ENCODE measurements at places on chromosomes 6 and 20.

DNA sequence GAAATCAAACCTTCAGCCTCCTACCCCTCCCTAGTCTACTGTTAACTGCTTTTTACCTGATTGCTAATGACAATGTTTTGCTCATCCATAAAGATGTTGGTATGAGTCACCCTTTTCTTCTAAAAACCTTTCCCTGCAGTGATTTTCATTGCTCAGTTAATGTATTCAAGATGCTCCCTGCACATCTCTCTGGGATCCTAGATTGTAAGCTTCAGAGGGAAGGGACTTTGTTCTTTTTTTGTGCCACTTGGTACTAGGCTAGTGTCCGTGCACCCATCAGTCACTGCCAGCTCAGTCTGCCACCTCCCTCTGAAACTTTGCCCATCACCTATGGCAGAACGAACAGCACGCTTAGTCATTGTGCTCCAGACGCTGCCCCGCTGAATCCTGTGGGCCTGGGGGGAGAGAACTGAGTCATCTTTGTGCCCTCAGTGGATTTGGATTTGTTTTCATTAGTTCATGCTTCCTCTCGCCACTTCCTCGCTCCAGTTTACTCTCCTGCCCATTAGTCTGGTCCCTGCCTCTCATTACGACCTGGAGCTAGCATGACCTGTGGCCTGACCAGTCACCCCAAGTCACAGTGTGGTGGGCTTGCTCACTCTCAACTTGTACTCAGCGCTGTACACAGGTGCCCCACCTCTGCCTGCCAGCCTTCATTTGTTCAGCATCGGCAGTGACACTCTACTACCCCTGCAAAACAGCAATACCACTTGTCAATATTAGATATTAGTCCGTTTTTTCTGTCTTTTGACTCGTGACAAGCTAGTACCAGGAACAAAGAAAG is 78.0 kb upstream of the TMEM181 start:
- DNase-seq = no peak

- DNase-seq = no peak
These were observed 115.3 kb upstream of the EDN1 start for GRCh38 chr6:12174878-12175277.

DNA sequence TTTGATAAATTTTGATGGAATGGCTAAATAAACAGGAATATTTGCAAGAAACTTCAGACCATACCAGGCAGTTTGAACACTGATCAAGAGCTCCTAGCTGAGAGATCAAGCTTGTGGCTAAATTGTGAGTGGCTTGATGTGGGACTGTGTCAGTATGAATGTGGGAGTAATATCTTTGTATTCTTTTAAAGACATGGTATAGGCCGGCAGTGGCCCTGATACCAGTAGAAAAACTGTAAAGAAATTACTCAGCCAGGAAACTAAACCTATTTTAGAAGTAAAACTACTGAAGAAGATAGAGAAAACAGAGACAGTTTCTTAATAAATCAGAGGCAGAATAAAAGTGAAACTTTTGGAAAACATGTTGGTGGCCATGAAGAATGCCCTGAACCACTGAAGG is 608.4 kb upstream of the SYNCRIP start:
- DNase-seq = no peak

- DNase-seq = peak; percentile 57
These were observed 3.9 kb downstream of the HEY2 start for GRCh38 chr6:125753218-125753936.

DNA sequence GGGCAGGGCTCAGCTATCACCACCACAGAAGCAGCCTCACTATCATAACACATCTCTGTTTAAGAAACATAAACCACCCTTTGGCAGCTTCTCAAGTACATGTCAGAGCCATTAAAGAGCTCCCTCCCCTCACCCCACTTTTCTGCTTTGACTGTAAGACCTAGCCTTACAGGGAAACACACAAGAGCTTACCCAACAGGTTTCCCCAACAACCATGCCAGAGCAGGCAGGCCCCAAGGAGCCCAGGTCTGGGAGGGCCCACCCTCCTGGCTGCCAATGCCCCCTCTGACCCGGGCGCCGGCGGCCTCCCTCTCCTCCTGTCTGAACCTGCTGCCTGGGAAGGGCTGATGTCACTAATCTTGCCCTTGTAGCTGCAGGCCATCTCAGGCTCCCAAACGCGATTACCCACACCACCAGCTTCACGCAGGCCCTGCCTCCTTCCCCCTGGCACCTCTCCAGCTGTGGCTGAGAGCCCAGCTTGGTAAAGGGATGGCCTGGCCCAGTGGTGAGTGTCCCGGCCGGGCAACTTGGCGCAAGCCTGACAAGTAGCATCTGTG is 402.0 kb downstream of the MAFB start:
- no peak for DNase-seq

- peak; percentile 70 for DNase-seq
These were observed 125.0 kb downstream of the FYN start for GRCh38 chr6:111748231-111748647.

GRCh38 chr6:70241991-70242420 is 60.9 kb downstream of the COL9A1 start:
- DNase-seq = no peak

- no peak for DNase-seq
These were observed 14.4 kb upstream of the MLIP start for GRCh38 chr6:54096811-54097210.

- DNase-seq = no peak
These were observed 83.7 kb upstream of the TRAF3IP2 start for GRCh38 chr6:111689419-111689818.

GRCh38 chr6:131519670-131520436 is 53.2 kb upstream of the ARG1 start:
- DNase-seq = peak; percentile 38

DNA sequence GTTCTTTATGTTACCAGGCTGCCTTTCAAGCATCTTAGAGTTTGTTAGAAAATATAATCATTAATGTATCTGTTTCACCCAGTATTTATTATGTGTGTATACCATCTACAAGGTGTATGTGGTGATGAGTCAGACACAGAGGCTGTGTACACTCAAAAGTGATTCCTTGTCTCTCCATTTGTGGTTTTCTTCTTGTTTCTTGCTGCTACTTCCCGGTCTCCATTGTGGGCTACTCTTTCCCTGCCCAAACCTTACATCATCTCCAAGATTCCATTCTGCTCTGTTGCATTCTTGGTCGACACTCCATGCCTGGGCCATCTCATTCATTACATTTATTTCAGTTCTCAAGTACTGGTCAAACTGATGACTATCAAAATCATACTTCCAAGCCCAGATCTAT is 182.2 kb upstream of the STXBP5 start:
- no peak for DNase-seq

DNA sequence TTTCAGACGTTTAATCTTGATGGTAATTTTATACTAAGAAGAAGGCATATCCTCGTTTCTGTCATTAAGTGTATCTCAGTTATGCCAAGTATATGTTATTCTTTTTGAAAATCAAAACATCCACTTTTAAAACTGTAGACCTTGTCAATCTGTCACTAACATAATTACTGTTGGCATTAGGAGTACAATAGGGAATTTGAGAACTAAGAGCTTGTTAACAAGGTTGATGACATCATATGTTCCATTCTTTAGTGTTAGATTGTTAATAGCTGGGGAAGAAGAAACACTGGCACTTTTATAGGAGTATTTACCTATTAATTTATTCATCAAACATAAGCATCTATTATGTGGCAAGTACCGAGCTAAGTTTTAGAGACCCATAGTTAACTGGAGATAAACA is 76.2 kb downstream of the MAP3K4 start:
- DNase-seq = no peak

DNA sequence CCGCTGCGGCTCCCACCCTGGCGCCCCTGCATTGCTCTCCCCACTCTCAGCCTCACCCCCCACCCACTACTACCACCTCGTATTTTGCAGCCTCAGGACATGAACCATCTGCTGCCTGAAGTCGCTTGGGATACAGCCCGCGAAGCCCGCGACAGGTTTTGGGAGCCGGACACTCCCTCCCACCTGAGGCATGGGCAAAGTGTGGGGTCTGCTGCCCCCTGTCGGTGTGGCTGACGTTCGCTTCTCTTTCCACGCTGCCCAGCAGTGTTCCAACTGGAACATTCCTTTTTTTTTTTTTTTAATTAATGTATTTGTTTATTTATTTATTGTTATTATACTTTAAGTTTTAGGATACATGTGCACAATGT is 15.3 kb upstream of the LPA start:
- no peak for DNase-seq

DNA sequence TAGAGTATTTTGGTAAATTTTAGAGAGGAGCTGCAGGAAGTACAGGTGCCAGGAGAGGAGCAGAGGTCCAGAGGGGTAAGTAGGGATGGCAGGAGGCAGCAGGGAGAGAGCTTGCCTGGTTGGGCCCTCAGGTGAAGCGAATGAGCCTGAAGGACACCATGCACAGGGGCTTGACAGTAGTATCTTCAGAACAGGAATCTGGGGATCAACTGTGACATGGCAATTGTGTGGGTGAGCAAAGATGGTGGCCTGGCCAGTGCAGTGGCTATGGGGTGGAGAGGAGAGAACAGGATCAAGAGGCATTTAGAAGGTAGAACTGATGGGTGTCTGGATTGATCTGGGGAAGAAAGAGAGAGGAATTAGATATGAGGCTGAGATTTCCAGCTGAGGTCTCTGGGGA is 68.7 kb upstream of the RNF24 start:
- DNase-seq = no peak

DNA sequence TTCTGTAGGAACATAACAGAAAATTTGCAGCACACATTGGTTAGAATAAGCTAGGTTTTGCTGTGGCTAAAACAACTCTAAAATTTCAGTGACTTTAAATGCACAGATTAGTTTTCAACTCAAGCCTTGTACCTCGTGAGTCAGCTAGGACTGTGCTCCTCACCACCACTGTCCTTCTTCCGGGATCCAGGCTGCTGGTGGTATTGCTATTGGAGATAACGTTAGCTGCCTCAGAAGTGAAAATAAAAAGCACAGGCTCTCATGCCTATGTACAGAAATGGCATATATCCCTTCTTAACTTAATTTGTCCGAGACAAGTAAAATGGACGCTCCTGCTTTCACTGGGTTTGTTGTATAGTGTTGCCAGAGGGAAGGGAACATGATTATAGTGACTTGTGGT is 931.1 kb upstream of the EYS start:
- DNase-seq = no peak

GRCh38 chr6:105272786-105273185 is 93.0 kb upstream of the POPDC3 start:
- DNase-seq = no peak

DNA sequence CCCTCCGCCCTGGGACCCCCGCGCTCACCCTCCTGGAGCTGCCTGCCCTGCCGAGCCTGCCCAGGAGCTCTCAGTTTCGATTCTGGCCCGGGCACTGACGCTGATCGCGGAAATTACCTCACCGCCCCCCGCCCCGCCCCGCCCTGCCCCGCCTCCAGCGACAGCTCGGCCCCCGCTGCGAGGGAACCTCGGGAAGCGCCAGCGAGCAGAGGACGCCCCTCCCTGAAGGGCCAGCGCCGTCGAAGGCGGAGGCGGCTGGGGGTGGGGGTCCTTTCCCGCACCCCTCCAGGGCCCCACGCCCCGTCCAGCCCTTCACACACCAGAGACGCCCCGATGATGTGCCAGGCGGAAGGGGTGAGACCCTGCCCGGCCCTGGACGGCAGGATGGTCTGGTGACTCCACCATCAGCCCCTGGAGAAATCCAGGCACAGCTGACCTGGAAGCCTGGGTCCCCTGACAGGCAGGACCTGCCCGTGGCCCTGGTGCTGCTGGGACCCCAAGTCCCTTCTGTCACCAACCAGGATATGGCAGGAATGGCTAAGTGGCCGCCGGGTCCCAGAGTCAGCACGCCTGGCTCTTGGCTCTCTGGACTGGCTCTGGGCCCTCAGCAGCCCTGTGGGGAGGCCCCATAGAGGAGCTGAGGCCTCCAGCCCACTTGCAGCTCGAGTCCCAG is at the start of gene HELZ2:
TSS of gene HELZ2 (minus strand) at position 84 of the 673 bp plus-strand sequence. CDS start 1,854 bp downstream, outside the sequence.
- DNase-seq = peak; percentile 82

Data from B cell (primary cell).